Transverse colon (tissue), 4 donors: ENCODE measurements at places on chromosomes 5 and 9.

GRCh38 chr5:39569857-39570256, 145.1 kb upstream of the DAB2 start:
- no peak for DNase-seq

DNA sequence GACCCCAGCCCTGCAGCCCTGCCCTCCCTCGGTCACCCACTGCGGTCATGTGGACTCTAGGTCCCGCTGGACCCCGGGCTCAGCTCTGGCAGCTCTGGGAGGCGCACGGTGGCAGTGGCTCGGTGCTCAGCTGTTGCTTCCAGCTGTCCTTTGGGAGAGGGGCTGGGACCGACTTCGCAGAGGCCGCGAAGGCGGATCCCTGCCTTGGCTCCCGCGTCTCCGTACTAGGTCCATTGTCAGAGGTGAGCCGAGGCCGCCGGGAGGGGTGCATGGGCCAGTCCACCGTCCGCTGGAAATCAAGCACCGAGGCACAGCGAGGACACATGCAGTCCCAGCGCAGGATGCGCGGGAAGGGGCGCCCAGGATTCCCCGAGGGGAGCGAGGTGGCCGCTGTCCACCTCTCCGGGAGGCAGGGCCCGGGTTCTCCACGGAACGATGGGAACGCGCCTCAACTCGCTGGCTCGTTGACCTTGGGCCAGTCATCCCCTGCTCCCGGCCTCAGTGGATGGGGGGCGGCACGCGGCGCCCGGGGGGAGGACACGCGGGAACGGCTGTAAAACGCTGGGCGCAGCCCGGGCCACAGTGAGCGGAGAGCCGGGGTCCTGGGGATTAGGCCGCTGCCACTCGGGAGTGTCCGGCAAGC, 732 bp downstream of the GBGT1 start:
- no peak for DNase-seq

GRCh38 chr9:129232839-129233591, 55.0 kb upstream of the IER5L start:
- DNase-seq = no peak

DNA sequence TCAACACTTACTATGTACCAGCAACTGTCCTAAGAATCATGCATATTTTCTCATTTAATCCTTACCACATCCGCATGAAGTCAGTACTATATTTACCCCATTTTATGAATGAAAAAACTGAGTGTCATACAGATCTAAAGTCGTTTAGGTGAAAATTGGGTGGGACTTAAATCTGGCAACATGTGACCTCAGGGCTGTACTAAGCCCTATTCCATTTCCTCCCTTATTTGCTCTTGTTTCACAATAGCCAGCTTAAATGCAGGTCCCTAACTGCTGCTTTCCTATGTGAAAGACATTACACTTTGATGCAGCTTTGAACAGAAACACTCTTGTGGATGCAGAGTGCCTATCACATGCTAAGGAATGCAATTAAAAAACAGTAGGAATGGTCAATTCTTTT, 2.5 kb upstream of the RAB14 start:
- no peak for DNase-seq

- no peak for DNase-seq
Measured at GRCh38 chr5:95390812-95391492, at the start of gene FAM81B. TSS of gene FAM81B (plus strand) at chr5:95391366. CDS start at chr5:95391390, 24 bp downstream.

DNA sequence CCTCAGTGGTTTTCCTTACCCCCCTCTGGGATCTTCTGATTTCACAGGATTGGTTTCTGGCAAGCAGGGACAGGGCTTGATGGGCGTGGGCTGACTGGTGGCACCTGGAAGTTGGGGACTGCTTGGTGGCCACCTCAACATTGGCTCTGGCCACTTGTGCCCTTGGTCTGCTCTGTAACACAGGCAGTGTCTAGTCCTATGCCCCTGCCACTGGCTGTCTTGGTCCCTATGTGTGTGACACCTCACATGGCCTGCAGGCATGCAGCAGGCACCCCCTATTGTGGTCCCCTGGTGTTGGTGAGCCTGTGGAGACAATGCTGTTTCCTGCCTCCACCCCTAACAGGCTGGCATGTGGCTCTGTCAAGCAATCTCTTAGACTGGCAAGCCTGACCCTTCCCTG, 71.3 kb downstream of the GDA start:
- DNase-seq = no peak

GRCh38 chr9:136282272-136282861, 21.5 kb downstream of the CCDC187 start:
- peak; percentile 29 for DNase-seq

GRCh38 chr5:95799191-95799835, 23.2 kb downstream of the GLRX start:
- no peak for DNase-seq

DNA sequence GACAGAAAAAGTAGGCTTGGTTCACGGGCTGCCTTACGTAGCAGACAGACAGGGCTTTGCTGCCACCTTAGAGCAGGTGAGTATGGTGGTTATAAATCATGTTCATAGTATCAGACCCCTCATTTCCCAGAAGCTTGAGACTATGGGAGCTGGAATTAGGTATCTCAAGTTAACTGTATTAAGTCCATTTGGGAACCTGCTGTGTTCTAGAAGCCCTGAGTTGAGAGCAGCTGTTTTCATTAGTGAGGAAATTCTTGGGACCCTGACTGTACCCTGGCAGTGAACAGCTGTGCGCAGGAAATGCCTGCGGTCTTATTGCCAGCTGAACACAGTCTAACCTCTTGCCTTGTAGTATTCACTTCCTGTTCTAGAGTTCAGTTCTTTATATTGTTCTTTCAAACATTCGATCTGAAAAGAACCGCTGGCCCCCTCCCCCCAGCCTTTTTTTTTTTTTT, 29.8 kb downstream of the UGCG start:
- peak; percentile 64 for DNase-seq

GRCh38 chr5:145903867-145904266, 31.1 kb upstream of the GRXCR2 start:
- DNase-seq = no peak

DNA sequence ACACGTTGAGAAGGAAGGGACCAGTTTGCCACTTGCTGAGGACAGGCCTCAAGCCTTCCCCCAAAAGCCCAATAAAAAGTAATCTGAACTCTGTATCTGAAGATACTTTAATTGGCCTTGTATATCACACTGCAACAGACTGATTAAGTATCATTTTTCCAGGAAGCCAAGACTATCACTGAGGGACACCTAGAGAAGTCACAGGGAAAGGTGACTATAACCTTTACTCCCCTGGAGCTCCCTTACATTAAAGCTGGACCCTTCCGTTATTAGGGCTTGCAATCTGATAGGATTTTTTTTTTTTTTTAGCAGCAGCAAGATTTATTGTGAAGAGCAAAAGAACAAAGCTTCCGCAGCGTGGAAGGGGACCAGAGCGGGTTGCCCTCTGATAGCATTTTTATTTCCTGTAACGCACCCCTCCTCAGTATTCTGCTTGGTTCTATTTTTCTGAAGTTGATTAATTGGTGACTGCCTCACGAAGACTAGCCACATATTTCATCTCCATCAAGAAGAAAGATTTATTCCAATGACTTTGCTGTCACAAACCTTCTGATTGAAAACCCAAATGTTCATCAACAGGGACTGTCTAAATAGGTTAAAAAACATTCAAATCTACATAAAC, 2.7 kb downstream of the CDC14B start:
- DNase-seq = no peak

DNA sequence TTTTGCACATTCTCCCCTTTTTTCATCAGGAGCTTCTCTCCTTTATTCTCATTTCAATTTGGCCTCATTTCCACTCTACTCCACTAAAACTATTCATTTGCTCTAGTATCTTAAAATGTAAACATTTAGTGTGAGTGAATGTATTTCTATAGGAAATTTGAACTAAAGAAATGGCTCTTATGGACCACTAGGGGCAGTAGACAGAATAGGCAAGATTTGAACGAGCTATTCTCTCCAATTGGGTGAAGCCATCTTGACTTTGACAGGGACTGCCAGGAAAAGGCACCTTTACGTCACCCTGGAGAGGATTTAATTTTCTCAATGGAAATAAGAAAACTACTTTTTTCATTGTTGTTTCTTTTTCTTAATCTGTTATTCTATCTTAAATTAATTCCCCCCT, 666.3 kb downstream of the DNAH5 start:
- DNase-seq = no peak

- DNase-seq = no peak
Measured at GRCh38 chr9:127971357-127972235, 9.2 kb downstream of the EEIG1 start.

DNA sequence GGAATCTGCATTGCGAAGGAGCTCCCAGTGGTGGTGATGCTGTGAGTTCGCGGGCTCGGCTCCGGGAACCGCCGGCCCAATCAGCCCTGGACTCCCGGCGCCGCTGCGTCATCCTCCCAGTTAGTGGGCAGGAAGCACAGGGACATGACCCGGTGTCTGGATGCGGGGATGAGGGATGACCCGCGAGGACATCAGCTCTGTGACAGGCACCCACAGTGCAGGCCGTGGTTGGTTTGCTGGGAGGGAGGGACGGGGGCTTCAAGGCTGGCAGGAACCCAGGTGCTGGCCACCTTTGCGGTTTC, 996 bp downstream of the NXNL2 start:
- DNase-seq = no peak
